Pulmonary artery endothelial cell (primary cell): ENCODE measurements at places on chromosomes 5 and 9. TPM values are rescaled to one million over a fixed set of nuclear protein-coding genes. Genes with fewer than 3 reads are reported as not detected.

PCDH1 gene
- 135 and 143 TPM in 2 replicates for total RNA-seq

CDC26 gene
- total RNA-seq, result 40.4 and 55.9 TPM in 2 replicates

EQTN gene
- total RNA-seq, result not detected in 2 replicates

PTGDS gene
- total RNA-seq, result not detected in 2 replicates

PCDHA11 gene
- 0.04 and 0.07 TPM in 2 replicates for total RNA-seq

FCN1 gene
- total RNA-seq, result not detected in 2 replicates

KIF27 gene
- 2.3 and 2.7 TPM in 2 replicates for total RNA-seq

DND1 gene
- 0.13 and 0.28 TPM in 2 replicates for total RNA-seq

MEF2C gene
- total RNA-seq, result 33.2 and 34.3 TPM in 2 replicates

GRM6 gene
- not detected in 2 replicates for total RNA-seq

GFI1B gene
- not detected in 2 replicates for total RNA-seq

IL4 gene
- total RNA-seq, result not detected in 2 replicates

HAUS6 gene
- 19.3 and 24.4 TPM in 2 replicates for total RNA-seq

RMRP gene
- total RNA-seq, result 22,365 and 32,732 TPM in 2 replicates

RNF180 gene
- 5.0 and 6.8 TPM in 2 replicates for total RNA-seq

NTRK2 gene
- total RNA-seq, result under 0.01 and 0.04 TPM in 2 replicates

PCDHGA6 gene
- 1.3 and 1.4 TPM in 2 replicates for total RNA-seq

PARP8 gene
- total RNA-seq, result 0.13 and 0.28 TPM in 2 replicates

FAM170A gene
- total RNA-seq, result not detected in 2 replicates

IFNA21 gene
- total RNA-seq, result not detected in 2 replicates

RNF208 gene
- total RNA-seq, result 0.07 and 0.33 TPM in 2 replicates

PDE8B gene
- total RNA-seq, result not detected in 2 replicates

LHX2 gene
- not detected in 2 replicates for total RNA-seq

AKNA gene
- total RNA-seq, result 5.4 and 6.1 TPM in 2 replicates

F12 gene
- total RNA-seq, result 1.1 and 1.5 TPM in 2 replicates

PCDHB14 gene
- total RNA-seq, result 0.53 and 0.78 TPM in 2 replicates

IFNE gene
- 0.92 and 1.0 TPM in 2 replicates for total RNA-seq

TEX48 gene
- total RNA-seq, result not detected in 2 replicates

C8G gene
- 0.67 TPM in 1 of 2 replicates, not detected in the other for total RNA-seq

LAMC3 gene
- total RNA-seq, result 0.07 TPM in 1 of 2 replicates, not detected in the other

LEAP2 gene
- total RNA-seq, result 0.13 and 0.67 TPM in 2 replicates

CLIC3 gene
- 0.33 and 0.46 TPM in 2 replicates for total RNA-seq

OCLN gene
- total RNA-seq, result 14.0 and 36.5 TPM in 2 replicates

COL5A1 gene
- total RNA-seq, result 57.7 and 87.1 TPM in 2 replicates

LCN1 gene
- not detected in 2 replicates for total RNA-seq

CYLC2 gene
- not detected in 2 replicates for total RNA-seq

VAV2 gene
- total RNA-seq, result 21.0 and 22.5 TPM in 2 replicates

TPPP gene
- total RNA-seq, result 0.18 and 0.20 TPM in 2 replicates

C5orf52 gene
- total RNA-seq, result not detected in 2 replicates

PCDHA1 gene
- 0.04 TPM in 1 of 2 replicates, not detected in the other for total RNA-seq

ADAMTSL1 gene
- 24.1 and 26.9 TPM in 2 replicates for total RNA-seq

CCDC192 gene
- total RNA-seq, result not detected in 2 replicates

GPR150 gene
- 0.20 and 0.32 TPM in 2 replicates for total RNA-seq

CDH9 gene
- not detected in 2 replicates for total RNA-seq
